ENCODE measurements at places on chromosomes 1 and 21.

GRCh38 chr1:54268762-54269297, 68.9 kb downstream of the MRPL37 start:
- no peak for DNase-seq

DNA sequence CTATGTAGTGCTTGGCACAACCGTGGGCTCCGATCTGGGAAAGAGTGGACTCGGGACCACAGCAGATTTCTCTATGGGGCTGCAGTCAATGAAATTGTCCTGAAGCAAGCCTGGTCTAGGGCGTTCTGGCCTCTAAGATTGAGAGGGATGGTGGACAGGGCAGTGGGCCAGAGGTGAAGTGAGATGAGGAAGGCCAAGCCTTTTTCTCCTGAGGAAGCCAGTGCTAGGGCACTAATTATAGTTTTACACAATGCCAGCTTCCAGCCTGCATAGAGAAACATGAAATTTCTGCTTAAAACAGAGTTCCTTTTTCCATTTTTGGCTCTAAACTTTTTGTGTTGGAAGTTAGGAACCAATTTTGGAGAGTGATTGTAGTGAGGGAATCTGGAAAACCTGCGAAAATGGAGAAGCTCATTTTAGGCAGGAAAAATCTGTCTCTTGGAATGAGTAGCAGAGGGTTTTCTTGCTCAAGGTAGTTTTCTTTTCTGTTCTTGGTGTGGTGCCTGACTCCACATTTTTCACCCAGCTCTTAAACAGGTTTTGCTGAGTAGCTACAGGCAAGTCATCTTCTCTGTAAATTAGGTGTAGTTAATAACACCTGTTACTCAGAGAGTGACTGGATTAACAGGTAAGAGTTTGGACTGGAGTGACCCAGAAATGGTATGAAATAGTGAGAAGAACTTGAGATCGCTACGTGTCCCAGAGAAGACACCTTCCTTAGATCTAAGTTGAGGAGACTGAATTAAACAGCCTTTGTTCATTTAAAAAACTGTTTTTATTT, 22.1 kb downstream of the UCK2 start:
- DNase-seq = no peak

DNA sequence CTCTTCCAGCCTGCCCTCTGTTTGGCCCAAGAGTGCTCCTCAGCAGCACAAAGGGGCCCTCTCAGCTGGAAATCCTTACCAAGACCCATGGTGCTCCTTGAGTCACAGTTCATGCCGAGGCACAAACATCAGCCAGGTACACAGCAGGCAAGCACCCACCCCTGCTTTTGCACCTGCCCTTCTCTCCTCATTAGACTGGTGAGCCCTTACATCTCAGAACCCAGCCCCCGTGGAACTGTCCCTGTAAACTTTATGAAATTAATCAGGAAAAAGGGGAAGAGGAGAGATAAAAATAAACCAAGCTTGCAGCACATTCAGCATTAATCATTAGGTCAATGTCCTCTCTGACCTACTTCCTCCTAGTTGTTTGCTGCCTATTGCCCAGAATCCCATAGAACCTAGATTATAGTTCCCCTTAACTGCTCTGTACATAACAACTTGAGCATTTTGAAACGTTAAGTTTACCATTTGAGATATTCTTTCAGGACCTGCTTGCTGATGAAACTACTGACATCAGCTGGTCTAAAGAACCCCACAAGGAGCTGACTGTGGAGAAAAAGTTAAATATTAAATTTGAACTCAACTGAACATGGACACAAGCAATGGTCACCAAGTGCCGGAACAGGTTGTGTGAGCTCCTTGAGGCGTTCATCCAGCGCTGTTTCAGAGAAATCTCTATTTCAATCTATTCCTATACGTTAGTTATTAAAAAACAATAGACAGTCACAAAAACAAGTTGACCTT, 738.4 kb downstream of the MATN1 start:
- DNase-seq = no peak

DNA sequence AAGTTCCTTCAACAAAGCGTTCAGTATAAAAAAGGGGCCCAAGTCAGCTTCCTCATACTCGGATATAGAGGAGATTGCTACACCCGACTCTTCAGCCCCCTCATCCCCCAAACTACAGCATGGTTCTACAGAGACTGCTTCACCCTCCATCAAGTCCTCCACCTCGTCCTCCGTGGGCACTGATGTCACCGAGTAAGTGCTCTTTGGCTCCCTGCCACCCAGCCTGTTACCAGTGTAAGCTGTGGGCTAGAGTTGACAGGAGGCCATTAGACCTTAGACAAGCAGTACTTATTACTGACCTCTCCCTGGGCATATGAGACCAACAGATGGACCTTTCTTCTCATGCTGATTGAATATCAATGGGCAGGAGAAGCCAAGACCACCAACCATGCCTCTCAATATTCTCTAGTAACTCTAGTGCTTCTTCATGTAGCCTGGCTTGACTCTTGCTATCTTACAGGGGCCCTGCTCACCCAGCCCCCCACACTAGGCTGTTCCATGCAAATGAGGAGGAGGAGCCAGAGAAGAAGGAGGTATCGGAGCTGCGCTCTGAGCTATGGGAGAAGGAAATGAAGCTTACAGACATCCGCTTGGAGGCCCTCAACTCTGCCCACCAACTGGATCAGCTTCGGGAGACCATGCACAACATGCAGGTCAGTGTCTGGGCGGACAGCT, 20.9 kb upstream of the IPO9 start:
- DNase-seq = no peak

DNA sequence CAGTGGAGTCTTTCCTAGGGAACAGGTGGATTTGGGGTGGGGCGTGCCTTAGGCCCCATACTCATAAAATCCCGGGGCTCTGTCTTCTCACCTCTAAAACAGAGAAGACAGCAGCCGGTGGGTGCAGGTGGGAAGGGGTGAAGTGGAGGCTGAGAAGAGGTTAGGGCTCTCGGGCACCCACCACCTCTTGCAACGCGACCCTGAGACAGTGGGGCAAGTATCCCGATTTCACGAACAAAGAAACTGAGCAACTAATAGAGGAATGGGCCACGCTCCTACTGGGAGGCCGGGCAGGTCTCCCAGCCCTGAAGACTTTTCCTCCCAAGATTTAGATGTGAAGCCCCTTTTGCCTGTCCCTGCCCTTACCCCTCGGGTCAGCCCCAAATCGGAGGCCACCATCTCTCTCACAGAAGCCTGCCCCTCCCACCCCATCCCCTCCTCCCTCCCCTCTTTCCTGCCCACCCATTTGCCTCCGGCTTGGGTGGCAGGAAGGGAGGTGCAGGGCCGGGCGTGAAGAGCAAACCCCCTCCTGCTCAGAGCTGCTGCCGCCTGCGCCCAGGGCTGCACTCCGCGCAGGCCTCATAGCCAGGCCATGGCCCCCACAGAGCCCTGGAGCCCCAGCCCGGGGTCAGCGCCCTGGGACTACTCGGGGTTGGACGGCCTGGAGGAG, at the start of gene GPR25:
GPR25 (plus strand) TSS at position 536 of the 670 bp plus-strand sequence; CDS start at position 593, 57 bp downstream.
- DNase-seq = no peak

DNA sequence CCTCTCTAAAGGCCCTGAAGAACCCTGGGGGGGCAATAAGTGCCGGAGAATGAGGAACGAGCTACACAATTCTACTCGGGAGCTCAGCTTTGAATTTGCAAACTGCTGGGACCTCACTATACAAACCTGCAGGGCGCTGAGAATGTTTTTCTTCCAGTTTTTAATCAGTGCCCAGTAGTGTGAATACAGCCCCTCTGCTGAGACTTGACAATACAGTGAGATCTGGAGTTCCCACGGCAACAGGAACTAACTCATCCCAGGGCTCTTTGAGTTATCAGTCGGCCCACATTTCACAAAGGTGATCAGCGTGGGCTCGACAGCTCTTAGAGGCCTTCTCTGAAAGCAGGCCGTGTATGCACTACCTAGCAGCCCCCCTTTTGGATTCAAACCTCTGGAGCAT, 41.7 kb downstream of the TMEM53 start:
- DNase-seq = no peak

DNA sequence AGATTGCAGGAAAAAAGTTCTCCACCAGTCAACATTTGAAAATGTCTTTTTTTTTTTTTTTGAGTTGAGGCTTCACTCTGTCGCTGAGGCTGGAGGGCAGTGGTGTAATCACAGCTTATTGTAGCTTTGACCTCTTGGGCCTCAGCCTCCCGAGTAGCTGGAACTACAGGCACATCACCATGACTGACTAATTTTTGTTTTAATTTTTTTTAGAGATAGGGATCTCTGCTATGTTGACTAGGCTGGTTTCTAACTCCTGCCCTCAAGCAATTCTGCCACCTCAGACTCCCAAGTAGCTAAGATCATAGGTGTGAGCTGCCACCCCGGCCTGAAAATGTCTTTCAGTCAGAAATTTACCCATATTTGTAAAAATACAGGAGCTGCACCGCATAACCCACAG, 30.6 kb upstream of the USP24 start:
- no peak for DNase-seq

GRCh38 chr1:207311888-207312603, 9.4 kb upstream of the CD55 start:
- DNase-seq = no peak

DNA sequence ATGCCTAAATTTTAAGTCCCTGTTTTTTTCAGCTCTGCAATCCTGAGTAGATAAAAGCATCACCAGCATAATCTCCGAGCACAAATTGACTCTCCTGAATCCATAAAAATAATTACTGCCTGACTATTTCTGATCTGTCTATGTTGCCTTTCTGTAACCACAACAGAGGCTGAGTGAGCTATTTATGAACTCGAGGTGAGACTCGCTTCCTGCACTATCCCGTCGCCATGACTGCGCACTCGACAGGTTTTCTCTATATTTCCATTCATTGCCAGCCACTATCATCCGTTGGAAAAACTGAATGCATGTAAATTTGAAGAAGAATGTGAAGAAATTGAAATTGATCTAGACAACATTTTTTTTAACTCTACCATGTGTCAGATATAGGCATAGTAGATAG, 897.2 kb downstream of the ADGRL2 start:
- no peak for DNase-seq

GRCh38 chr1:11731691-11732283, 4.1 kb upstream of the AGTRAP start:
- DNase-seq = no peak

All from stimulated activated CD4-positive, alpha-beta T cell treated with anti-CD3 and anti-CD28 coated beads, Interleukin-12 subunit alpha, Interleukin-12 subunit beta, amount 100 ng/mL, for 4 hours (primary cell).